ENCODE measurements at places on chromosomes 5 and 9.

DNA sequence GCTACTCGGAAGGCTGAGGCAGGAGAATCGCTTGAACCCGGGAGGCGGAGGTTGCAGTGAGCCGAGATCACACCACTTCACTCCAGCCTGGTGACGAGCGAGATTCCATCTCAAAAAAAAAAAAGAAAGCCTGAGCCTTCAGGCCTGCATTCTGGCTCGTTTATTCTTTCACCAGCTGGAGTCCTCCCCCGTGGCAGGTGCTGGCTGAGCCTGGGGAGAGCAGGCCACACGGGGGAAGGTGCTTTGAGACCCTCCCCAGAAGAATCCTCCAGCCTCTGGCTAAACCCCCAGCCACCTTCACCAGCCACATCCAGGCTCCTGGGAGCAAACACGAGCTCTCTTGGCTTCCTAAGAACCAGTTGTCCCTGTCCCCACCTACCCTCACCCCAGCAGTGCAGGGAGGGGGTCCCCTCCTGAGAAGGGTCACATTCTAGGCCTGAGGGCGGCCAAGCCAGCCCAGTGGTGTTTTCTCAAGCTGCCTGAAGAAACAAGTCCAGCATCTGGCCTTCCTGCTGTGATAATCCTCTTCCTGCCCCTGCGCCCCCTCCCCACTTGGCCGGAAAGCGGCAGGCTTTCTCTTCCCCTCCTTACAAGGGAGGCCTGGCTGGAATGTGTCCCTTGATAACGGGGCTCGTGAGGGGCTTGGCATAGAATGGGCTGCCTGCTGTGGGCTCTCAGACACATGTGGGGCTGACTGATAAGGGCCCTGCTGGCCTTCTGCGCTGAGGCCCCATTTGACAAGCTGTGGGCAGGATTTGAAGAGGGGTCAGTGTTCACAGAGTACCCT is 41.5 kb downstream of the PLPP7 start:
- no peak for DNase-seq

GRCh38 chr9:114697951-114698351 is 16.0 kb upstream of the TEX48 start:
- no peak for DNase-seq

- no peak for DNase-seq
Observed at GRCh38 chr5:135535820-135536801, at the start of gene NEUROG1. TSS of gene NEUROG1 (minus strand) at chr5:135535964. CDS start at chr5:135535690, 274 bp downstream.

DNA sequence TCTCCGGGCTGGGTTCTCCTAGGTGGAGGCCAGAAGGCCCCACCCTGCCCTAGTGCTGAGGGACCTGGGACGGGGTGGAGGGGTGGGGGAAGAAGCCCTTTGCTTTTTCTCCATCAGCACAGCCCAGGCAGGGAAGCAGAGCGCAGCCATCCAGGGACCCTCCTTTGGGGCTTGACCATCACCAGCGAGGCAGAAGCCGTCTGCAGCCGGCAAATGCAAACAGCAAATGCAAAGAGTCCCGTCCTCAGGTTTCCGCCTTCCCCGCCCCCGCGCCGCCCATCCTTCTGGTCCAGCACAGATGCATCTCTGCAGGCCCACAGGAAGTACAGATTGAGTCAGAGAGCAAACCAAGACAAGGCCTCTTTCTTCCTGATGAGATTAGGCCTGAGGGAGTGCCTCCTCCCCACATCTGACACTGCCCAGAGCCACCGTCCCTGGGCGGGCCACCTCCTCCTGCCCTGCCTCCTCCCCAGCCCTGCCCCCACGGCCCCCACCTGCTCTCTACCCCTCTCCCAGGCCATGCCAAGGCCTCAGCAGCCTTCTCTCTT is 23.4 kb downstream of the CORO2A start:
- no peak for DNase-seq
